Naive thymus-derived CD8-positive, alpha-beta T cell (primary cell): ENCODE measurements at places on chromosomes 16 and 17.

GRCh38 chr17:5286846-5287245, 4.8 kb downstream of the RABEP1 start:
- no peak for DNase-seq
- no peak overlapping the region for H3K27ac ChIP-seq

GRCh38 chr17:15894258-15894657, 50.7 kb upstream of the ADORA2B start:
- DNase-seq, result no peak
- H3K36me3 ChIP-seq, result no peaks in the 10 kb centered on the region
- peaks cover 16% of the 10 kb centered on the region for H3K4me1 ChIP-seq
- H3K27ac ChIP-seq, result no peak overlapping the region
- no peaks in the 10 kb centered on the region for H3K27me3 ChIP-seq
- H3K4me3 ChIP-seq, result no peak overlapping the region

GRCh38 chr17:19284005-19284959, 47.1 kb downstream of the EPN2 start:
- no peak for DNase-seq
- H3K36me3 ChIP-seq, result no peaks in the 10 kb centered on the region
- H3K27me3 ChIP-seq, result peaks cover 6% of the 10 kb centered on the region
- H3K27ac ChIP-seq, result no peak overlapping the region
- H3K4me1 ChIP-seq, result peaks cover 18% of the 10 kb centered on the region

- no peak overlapping the region for H3K27ac ChIP-seq
- no peaks in the 10 kb centered on the region for H3K4me1 ChIP-seq
- no peak overlapping the region for H3K4me3 ChIP-seq
- peaks cover 56% of the 10 kb centered on the region for H3K36me3 ChIP-seq
- no peak for DNase-seq
Measured at GRCh38 chr17:4199818-4200402, 56.9 kb downstream of the CYB5D2 start.
